CD4-positive, CD25-positive, alpha-beta regulatory T cell (primary cell): ENCODE measurements at places on chromosomes 5 and 9.

DNA sequence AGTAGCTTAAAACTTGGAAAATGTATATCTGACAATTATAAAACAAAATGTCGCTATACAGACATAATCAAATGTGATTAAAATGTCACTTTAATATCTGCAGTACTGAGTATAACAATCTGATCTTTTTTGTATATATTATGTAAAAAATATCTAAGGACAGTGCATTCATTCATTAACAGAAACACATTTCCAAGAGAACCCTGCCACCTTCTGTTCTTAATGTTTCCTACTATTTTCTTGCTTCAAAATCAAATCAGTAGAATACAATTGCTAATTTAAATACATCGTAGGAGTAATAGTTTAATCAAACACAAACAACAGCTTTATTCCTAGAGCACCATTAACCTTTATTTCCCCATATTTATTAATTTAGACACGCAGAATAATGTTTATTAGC lies 142.6 kb upstream of the ST8SIA4 start:
- no peak for DNase-seq

DNA sequence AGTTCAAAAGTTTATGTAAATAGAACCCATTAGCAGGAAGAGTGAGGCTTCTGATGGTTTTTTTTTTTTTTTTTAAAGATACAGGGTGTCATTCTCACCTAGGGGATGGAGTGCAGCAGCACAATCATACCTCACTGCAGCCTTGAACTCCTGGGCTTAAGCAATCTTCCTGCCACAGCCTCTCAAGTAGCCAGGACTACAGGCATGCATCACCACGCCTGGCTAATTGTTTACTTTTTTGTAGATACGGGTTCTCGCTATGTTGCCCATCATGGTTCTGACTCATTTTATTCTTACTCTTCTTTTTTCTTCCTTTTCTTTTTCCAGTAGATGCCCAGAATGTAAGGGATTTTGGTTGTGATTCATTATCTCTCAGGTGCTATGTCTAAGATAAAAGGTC lies 201.1 kb downstream of the NNT start:
- DNase-seq = no peak

- DNase-seq = no peak
Measured at GRCh38 chr5:143506836-143507552, 103.5 kb upstream of the NR3C1 start.

- no peak for DNase-seq
Measured at GRCh38 chr5:41067714-41068568, 3.2 kb downstream of the MROH2B start.

DNA sequence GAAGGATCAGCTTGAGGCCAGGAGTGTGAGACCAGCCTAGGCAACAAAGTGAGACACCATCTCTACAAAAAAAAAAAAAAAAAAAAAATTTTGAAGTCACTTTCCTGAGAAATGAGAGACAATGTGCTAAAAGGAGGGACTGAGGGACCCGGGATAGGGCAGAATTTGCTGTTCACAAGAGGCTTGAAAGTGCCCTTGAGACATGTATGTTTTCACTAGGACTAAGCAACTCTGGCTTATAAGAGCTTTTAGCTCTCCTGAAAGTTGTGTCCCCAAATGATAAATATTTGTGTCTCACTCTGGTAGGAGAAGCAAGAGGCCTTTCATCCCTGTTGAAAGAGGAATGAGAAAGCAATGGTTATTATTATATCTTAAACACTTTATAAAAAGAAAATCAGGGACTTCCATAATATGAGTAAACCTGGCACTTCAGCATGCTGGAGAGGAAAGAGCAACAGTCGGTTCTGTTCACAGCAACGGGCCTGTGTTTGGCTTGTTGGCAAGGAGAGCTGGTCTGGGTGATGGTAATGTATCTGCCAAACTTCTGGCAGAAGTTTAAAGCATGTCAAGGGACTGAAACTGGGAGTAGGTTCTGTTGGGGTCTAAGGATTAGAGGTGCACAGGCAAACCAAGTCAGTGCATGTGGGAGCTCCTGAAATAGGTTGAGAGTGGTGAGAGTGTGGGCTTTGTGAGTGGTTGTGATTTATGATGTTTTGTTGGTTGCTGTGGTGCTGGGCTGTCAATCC lies 32.2 kb downstream of the ENTREP1 start:
- no peak for DNase-seq

GRCh38 chr9:132026932-132027585 lies 52.6 kb downstream of the MED27 start:
- DNase-seq = no peak
